ENCODE measurements at places on chromosomes 4 and X. TPM values are rescaled to one million over a fixed set of nuclear protein-coding genes. Genes with fewer than 3 reads are reported as not detected.

DNA sequence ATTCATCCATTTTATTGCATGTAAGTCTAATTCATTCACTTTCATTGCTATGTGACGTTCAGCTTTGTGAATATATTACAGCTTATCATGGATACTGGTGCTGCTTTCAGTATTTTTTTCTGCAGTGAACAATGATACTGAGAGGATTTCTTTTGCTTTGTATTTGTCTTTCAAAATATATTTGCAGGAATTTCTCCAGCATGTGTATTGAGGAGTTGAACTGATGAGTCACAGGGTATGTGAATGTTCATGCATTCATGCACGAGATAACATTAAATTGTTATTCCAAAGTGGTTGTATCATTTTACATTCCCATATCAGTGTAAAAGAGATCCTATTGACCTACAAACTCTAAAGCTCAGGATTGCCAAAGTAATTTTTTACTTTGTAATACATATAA, 283.8 kb upstream of the ARSJ start:
- H3K27me3 ChIP-seq, result no peaks in the 10 kb centered on the region
- H3K27ac ChIP-seq, result no peak overlapping the region
- H3K4me3 ChIP-seq, result no peak overlapping the region

GRCh38 chr4:162232349-162232748, 68.5 kb upstream of the FSTL5 start:
- H3K27me3 ChIP-seq, result no peaks in the 10 kb centered on the region
- H3K4me3 ChIP-seq, result no peak overlapping the region
- H3K36me3 ChIP-seq, result no peaks in the 10 kb centered on the region
- no peaks in the 10 kb centered on the region for H3K4me1 ChIP-seq
- no peak overlapping the region for H3K27ac ChIP-seq

- no peaks in the 10 kb centered on the region for H3K27me3 ChIP-seq
- DNase-seq, result no peak
- H3K36me3 ChIP-seq, result no peaks in the 10 kb centered on the region
- no peak overlapping the region for H3K4me3 ChIP-seq
- no peak overlapping the region for H3K27ac ChIP-seq
These were observed 60.2 kb downstream of the METTL14 start for GRCh38 chr4:118745357-118745756.

Gene TREX2
- total RNA-seq, result 1.1 TPM

Gene USP51
- total RNA-seq, result 3.0 TPM

Gene CCNI
- total RNA-seq, result 257 TPM
